Left ventricle myocardium superior (tissue), 1 donor: ENCODE measurements at places on chromosomes 7 and 10.

DNA sequence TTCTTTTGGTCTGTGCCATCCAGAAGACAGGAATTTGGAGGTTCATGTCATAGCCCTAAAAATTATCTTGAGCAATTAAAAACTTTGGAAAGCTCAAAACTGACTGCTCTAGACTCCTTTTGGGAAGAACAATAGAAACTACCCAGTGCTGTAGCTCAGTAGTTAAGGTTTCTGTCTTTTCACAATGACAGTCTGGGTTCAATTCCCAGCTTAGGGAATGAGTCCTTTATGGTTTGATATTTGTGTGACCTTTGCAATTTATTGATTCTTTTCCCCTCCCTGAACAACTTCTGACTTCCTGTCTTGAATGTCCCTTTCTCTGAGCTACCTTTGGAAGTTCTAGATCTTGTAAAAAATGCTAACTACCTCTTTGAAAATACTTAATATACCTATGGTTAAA is 603.3 kb upstream of the IGFBP3 start:
- DNase-seq, result no peak

- no peak for DNase-seq
Observed at GRCh38 chr10:75105576-75106197, 5.8 kb upstream of the SAMD8 start.

- no peak for DNase-seq
Observed at GRCh38 chr7:2873146-2873545, 29.0 kb upstream of the GNA12 start.

GRCh38 chr7:157923903-157924630 is 587.3 kb downstream of the DNAJB6 start:
- no peak for DNase-seq

- DNase-seq, result no peak
Observed at GRCh38 chr7:65812281-65812680, 60.6 kb upstream of the VKORC1L1 start.

GRCh38 chr7:39810204-39810642 is 139.8 kb upstream of the CDK13 start:
- DNase-seq, result no peak

DNA sequence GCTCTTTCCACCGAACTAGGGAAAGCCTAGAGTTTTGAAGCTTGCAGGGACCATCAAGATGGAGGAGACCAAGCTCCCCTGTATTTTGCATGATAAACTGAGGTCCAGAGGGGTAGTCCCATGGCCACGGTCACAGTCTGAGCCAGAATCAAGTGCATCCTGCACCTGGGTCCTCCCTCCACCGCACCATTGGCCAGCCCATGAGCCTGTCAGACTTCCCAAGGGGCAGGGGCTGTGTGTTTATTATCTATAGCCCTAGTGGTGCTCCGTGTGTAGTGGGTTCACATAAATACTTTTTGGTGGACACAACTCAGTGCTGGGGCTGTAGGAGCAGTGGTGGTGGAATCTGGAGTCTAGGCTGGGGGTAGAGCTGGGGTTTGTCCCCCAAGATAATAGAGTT is 3.6 kb downstream of the CALHM3 start:
- DNase-seq, result no peak

DNA sequence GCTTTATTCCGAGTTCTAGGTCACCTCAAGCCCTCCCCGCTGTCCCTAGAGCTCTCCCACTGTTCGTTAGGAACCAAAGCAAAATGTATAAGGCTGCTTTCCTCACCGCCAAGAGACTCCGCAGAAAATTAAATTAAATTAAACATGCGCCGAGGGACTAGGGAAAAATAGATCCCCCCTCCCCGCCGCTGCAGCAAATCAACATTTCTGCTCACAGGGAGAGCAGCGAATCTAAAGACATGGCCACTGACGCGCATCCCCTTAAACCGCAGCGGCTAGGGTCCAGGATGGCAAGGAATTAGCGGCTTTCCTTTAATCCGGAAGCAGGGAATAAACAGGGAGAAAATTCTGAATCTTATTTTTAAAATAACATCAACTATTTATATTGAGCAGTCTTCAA is 7.6 kb downstream of the SP8 start:
- no peak for DNase-seq

- no peak for DNase-seq
Observed at GRCh38 chr10:47451998-47452494, 31.9 kb downstream of the ANXA8 start.

DNA sequence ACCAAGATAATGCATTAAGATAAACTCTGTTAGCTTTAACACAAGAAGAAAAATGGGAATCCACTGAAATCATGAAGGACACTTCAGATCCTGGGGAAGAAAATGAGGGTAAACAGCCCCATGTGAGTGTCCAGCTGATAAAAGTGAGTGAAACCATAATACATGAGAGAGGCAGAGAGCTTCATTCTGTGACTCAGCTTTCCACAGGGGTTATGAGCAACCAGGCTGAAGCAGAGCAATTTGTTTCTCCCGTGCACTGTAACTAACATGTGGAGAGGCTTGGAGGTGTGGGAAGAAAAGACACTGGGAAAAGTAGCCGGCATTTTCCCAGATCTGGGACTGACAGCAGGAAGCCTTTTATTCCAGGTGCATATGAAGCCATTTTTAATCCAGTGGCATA is 971.7 kb downstream of the ANKRD7 start:
- DNase-seq, result no peak

DNA sequence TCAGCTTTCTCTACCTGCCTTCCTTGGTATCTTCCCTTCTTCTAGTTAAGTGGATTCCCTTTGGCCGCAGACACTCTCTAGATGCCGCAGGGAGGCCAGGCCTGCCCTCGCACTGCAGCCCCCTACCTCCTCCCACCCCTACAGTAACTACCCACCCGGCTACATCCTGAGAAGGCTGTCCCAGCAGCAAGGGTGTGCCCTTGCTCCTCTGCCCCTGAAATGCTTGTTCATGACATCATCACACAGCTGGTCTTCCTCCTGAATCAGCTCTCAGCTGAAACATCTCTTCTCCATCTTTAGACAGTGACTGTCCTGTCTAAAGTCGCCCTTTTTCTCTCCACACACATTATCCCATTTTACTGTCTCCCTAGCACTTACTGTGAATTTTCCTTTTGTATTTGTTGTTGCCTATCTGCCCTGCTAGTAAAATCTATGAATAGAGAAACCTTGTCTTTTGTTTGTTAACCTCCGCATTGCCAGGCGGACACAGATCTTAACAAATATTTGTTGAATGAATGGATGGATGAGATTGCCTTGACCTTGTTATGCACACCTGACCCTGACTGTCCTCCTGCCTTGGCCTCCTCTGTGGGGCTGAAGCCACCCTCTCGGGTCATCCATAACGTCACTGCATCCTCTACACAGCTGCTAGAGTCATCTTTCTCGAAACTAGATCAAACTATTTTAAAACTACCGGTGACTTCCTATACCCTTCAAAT is 108.9 kb upstream of the GATA3 start:
- no peak for DNase-seq

DNA sequence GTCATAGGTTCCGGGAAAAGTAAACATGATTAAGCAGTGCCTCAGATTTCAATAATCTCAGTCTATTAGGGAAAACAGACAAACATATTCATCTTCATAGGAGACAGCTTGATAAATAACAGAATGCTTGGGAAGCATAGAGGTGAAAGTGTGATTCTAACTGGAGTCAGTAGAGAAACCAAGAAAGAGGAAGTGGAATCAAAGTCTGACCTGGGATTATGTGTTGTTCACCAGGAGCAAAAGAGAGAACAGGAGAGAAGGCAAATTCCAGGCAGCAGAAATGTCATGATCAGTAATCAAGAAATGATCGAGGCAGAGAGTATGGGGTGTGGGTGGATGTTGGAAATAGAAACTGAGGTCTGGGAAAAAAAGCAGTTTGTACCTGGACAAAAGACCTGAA is 43.7 kb downstream of the DGKB start:
- no peak for DNase-seq

DNA sequence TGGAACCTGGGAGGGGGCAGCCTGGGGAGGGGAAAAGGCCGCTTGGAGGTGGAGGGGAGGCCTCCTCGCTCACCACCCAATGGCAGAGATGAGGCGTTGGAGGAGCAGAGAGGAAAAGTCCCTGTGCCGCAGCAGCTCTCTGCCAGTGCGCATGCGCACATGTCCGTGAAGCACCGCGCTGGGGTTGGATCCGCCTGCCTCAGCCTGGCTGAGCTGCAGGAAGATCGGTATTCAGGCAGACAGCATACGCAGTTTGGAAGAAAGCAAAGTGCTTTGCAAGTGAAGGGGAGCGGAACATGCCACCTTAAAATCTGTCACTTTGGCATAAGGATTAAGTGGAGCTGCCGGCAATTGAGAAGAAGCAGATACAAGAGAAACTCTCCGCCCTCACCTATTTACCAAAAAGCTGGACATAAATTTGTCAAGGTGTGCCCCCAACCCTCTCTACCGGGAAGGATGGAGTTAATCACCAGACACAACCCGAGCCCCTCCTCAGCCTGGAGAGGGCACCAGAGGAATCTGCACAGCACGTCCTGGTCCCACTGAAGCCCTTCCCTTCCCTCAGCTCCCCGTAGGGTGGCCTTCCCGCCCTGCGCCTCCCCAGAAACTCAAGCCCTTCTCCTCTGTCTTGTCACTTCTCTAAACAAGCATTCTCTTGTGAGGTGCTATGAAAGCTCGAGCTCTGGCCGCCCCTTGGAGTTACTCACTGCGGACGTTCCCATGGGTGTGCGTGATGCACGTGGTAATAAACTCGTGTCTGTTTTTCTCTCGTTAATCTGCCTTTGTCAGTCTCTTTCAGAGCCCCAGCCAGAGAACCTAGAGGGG is 32.2 kb upstream of the TMEM72 start:
- peak; percentile 93 for DNase-seq

- DNase-seq, result no peak
Observed at GRCh38 chr7:825386-825785, 6.9 kb upstream of the SUN1 start.

DNA sequence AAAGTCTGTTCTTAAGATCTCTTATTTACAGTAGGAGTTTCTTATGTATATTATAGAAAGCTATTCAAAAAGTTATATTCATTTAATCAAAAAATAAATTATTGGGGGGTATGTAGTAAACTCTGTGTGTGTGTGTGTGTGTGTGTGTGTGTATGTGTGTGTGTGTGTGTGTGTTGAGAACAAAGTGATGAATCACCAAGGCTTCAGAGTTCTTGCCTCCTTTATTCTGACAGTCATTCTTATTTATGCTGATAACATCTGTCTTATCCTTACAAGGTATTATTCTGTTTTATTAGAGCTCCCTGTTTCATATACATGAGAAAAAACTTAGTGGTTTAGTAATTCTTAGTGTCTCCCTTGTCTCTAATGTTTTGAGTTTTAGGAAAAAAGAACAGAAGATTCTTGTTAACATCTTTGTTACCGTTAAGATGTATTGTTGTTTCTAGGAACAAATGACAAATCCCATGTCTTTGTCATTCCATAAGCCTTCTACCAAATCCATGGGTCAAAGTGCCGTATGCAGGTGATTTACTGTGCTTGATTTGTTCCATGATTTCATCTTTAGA is 424.0 kb downstream of the EXOC4 start:
- no peak for DNase-seq

DNA sequence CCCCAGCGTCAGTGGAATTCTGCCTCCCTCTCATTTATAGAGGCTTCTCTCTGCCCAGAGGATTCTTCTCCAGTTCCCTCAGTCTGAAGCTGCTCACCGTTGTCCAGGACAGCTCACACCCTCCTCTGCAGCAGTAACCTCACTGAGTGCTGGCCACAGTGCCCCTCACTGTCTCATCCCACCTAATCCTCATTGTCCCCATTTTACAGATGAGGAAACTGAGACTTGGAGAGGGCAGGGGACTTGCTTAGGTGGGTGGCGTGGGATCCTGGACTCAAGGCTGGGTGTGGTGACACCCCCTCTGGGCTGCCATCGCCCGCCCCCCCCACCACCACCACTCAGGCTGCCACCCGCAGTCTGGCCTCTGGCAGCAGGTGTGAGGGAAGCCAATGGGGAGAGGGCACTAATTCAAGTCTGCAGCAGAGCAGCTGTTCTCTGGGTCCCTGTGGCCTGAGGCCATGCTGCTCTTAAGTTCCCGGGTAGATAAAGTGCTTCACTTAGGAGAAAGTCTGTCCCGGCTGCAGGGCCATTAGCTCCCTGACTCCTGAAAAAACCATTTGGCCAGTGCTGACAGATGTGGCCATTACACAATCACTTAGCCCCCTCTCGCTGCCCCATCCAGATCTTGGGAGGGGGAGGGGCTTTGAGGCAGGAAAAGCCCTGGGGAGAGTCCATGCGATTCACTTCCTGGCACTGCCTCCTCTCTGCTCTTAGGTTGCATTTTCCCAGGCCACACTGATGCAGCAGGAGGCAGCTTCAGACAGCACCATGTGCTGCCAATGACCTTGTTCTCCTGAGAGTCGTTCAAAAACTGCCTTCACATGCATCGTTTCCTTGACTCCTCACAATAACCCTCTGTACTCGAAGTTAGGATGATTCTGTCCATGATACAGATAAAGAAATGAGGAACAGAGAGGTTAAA is 36.3 kb downstream of the DRGX start:
- DNase-seq, result no peak

- DNase-seq, result no peak
Observed at GRCh38 chr10:75651417-75651816, 220.0 kb downstream of the LRMDA start.

DNA sequence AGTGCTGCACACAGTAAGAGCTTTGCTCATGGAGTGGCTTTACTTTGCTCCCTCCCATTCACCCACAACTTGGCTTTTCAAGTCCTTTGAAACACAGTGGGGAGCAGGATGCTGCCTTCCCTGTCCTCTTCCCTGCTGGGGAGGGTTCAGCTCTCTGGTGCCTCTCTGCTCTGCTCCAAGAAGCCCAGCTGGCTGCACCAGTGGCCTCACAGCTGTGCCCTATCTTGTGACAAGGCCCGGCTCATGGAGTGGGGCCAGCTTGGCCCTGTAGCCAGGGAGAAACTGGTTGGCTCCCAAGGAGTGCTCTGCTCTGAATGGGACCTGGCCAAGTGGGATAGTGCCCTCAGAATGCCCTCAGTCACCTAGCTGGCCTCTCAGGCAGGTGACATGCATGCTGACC is 212.3 kb upstream of the ZMIZ1 start:
- DNase-seq, result peak; percentile 92

- DNase-seq, result no peak
Observed at GRCh38 chr7:87398446-87398845, 53.0 kb downstream of the CROT start.

DNA sequence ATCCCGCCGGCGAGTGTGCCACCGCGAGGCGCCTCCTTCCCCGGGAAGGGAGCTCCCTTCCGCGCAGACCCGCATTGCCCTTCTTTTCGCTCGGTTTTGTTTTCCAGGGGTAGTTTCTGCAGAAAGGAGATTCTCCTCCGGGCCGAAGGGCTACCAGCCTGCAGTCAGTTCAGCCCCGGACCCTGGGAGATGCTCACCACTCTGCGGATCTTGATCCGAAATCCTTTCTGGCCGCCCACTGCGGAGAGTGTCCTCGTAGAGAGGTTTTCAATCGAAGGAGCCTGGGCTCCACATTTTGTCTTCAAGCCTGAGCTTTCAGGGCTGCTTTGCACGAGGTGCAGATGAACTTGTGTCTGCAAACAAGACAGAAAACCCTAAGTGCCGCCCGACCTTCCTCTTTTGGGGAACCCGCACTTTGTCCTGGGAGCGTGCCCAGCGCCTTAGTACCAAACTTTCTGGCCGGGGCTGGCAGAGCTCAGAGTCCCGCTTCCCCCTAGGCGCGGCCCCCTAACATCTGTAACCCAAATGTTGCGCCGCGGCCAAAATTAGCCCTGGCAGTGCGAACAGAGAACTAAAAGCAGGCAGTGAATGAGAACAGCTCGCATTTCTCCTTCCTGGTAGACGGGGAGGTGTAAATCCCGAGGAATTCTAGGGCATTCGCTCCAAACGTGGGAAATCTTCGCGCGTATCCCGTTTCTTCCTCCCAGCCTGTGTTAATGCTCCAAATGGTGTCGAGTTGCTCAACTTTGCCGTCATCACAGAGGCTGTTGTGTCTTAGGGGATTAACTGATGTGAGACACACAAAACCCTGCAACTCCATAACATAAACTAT is 6.7 kb upstream of the EN2 start:
- no peak for DNase-seq

GRCh38 chr10:12605580-12606405 is 256.4 kb downstream of the CAMK1D start:
- peak; percentile 68 for DNase-seq
